AG04450 (cell line): ENCODE measurements at places on chromosomes 16 and 17. TPM values are rescaled to one million over a fixed set of nuclear protein-coding genes. Genes with fewer than 3 reads are reported as not detected.

TMEM88 gene
- polyA plus RNA-seq: 0.29 and 0.45 TPM in 2 replicates

KRT28 gene
- not detected in 2 replicates for polyA plus RNA-seq

TPSD1 gene
- polyA plus RNA-seq: not detected in 2 replicates

C17orf107 gene
- polyA plus RNA-seq: 1.0 TPM in 2 replicates

TNFRSF12A gene
- 67.3 and 97.1 TPM in 2 replicates for polyA plus RNA-seq
